ENCODE measurements at places on chromosomes 12 and 14. TPM values are rescaled to one million over a fixed set of nuclear protein-coding genes. Genes with fewer than 3 reads are reported as not detected.

The PMCH gene
- total RNA-seq: not detected

The NAA30 gene
- total RNA-seq: 32.9 TPM

The RNASE2 gene
- not detected for total RNA-seq

The TWF1 gene
- total RNA-seq: 90.4 TPM

The RAB3IP gene
- 16.0 TPM for total RNA-seq

The CELA1 gene
- not detected for total RNA-seq

The APOF gene
- not detected for total RNA-seq

The KRT80 gene
- 0.22 TPM for total RNA-seq

The ARHGAP9 gene
- total RNA-seq: 0.14 TPM

The NELL2 gene
- total RNA-seq: not detected

The CMAS gene
- 20.9 TPM for total RNA-seq

The PLEKHD1 gene
- total RNA-seq: not detected

The RNF212B gene
- not detected for total RNA-seq

The SIX6 gene
- not detected for total RNA-seq

The MANSC4 gene
- total RNA-seq: not detected

The MMP19 gene
- total RNA-seq: 11.2 TPM

The CISTR gene
- total RNA-seq: not detected

The TMEM119 gene
- total RNA-seq: 104 TPM

The CDH24 gene
- total RNA-seq: 3.1 TPM

The HAL gene
- not detected for total RNA-seq

The CLEC2D gene
- total RNA-seq: 3.5 TPM

The MDGA2 gene
- under 0.01 TPM for total RNA-seq

The PRPF39 gene
- 35.2 TPM for total RNA-seq

The MYH7 gene
- not detected for total RNA-seq

The SPX gene
- 0.29 TPM for total RNA-seq

The SPRYD3 gene
- 19.9 TPM for total RNA-seq

The PNMA1 gene
- total RNA-seq: 28.1 TPM

The EP400 gene
- total RNA-seq: 21.6 TPM

The OR10P1 gene
- total RNA-seq: not detected

The TPH2 gene
- total RNA-seq: not detected

All from placental pericyte (primary cell).